ENCODE measurements at places on chromosomes 1 and 21.

- no peak for DNase-seq
These were observed 6.8 kb downstream of the RRAGC start for GRCh38 chr1:38852780-38853179.

DNA sequence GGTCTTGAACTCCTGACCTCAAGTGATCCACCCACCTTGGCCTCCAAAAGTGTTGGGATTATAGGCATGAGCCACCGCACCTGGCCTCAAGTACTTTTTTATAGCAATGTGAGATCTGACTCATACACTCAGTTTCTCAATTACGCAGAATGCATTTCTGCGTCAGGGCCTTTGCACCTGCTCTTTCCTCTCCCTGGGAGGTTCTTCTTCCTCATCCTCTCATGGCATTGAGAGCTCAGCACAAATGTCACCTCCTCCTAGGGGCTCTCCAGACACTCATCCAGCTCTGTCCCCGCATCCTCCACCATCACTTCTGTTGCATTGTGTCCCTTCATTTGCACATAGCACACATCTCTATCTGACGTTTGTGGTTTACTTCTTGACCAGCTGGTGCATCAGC is 418.8 kb downstream of the PTPRU start:
- no peak for DNase-seq

DNA sequence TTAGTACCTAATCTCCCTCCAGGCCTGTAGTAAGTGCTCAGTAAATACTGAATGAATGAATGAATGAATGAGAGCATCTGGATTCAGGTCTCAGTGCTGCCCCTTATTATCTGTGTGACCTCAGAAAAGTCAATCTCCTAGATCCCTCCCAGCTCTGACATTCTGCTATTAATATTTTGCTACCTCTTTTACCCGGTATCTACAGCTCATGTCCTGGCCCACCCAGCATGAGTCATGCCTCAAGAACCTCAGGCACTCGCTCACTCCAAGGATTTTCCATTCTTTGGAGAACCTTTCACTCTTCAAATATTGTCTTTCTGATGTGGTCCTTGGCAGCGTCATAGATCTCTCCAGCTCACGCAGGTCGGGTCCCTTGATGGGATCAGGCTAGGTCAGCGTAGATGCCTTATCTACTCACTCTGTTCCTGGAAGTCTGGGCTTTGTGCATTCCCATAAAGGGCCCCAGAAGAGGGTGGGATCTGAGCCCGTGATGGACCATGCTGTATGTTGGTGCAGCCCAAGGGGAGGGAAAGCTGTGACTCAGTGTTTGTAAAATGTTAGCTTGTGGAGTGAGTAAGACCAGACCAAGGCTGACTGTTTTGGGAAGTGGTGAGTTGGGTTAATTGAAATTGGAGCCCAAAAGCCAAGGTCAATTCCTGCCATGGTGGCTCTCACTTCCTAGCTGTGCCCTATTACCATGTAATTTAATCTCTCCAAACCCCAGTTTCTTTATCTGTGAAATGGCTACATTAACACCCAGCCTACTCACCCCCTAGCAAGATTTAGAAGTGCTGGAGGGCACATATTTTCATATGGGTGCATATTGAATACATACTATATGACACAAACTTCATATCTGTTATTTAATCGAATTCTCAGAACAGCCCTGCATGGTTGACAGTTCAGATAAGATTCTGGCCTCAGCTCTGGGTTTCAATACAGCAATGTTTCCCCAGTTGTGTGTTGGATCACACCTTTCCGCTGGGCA is 214.1 kb upstream of the USP24 start:
- no peak for DNase-seq

- no peak for DNase-seq
These were observed 42.8 kb downstream of the PRDM15 start for GRCh38 chr21:41836166-41837015.
